Activated CD8-positive, alpha-beta memory T cell treated with anti-CD3 and anti-CD28 coated beads for 48 hours (primary cell): ENCODE measurements at places on chromosomes 5 and 9.

GRCh38 chr5:81105261-81105877, 127.8 kb upstream of the CKMT2 start:
- DNase-seq = no peak

DNA sequence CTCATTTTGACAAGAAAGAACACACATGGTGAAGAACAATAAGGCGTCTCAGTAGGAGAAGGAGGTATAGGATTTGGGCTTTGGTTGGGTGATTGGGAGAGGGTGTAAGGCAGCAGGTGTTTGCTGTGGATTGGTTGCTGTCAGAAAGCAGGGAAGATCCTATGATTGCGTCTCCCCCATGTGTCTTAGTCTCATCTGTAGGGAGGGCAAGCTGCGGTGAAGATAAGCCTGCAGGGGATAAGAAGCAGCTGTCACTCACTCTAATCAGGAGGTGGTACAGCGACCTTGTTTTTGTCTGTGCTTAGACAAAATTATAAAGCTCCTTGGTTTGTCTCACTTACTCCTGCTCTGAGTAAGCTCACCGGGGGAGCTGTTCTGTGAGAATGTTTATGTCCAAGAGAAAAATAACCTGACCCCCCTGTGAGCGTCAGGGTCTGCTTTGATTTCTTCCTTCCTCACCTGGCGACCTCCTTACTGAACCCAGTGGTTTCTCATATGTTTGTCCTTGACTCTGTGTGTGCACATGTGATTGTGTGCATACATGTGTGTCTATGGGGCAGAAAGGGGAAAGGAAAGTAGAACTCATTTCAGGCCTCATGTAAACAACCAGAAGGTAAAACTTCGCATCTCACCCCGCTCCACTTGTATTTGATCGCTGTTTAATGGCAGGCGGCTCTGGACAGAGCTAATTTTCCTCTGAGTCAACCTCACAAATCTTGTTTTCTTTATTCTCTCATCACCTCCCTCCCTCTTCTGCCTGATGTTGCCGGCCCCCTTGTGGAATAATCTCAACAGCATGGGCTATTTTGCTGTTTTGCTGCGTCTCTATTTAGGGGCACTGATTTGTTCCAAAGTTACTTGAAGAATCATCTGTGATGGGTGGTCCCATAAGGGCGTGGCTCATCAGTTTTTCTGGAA, 105.6 kb downstream of the TENT4A start:
- no peak for DNase-seq

- no peak for DNase-seq
These were observed 186.8 kb downstream of the SEMA5A start for GRCh38 chr5:9358961-9359685.

DNA sequence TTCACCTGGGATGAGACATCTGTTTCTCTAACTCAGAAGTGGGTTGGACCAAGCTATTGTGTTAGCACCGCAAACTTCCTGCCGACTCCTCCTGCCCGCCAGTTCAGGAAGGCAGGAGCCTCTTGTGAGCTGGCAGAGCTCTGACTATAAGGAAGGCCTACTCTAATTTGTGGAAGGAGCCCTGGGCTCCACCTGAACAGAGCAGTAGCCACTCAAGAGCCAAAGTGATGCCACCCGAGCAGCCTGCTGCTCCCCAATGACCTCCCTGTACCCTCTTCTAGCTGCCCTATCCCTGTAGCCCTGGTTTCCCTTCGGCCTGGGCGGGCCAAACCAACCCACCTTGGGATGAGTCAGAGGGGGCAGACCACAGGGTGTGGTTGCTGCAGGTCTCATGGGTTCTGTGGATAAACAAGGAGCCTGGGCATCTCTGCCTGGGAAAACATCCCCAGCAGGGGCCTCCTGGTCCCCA, 81.6 kb downstream of the PSD2 start:
- DNase-seq = no peak

GRCh38 chr9:131087354-131087893, 8.9 kb upstream of the AIF1L start:
- DNase-seq = no peak

DNA sequence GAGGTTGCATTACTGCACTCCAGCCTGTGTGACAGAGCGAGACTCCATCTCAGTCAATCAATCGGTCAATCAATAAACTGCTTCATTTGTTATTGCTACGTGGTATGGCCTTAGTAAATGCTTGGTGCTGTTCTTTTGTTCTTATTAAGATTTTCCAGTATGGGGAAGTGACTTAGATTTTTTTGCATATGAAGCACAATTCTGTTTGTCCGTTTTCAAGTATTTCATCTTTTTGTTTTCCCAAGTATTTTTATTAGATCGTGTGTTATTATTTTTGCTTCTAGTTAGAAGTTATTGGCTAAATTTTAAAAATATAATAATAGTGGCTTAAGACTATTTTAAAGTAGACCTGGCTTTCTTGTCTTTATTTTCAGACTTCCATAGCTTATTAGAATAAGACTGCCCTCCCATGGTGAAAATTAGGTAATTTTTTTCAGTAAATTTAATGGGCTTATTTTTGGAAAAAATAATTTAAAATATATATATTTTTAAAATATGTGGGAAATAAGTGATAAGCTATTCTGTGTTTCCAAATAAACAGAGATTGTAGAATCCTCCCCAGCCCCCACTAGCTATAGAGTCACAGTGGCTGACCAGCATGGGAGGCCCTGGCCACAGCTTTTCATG, 14.7 kb upstream of the OMD start:
- DNase-seq = no peak

GRCh38 chr5:135193213-135194125, 159.4 kb upstream of the PITX1 start:
- no peak for DNase-seq

- DNase-seq = no peak
These were observed 31.9 kb upstream of the SPARC start for GRCh38 chr5:151718646-151719045.

DNA sequence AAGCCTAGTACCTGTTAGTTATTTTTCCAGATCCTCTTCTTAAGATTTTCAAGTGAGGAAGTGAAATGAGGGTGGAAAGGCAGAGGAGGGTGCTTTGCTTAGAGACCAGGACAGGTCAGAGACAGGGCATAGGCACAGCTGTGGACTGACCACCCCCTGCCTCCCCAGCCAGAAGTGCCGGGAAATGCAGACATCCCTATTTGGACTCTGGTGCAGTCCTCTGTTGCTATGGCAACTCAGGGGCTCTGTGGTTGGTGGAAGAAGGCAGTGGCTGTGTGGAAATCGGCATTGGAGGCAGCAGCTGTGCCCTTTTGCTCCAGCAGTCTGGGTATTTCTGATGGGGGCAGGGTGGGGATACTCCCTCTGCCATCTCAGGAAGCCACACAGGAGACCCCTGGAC, 43.3 kb upstream of the NDFIP1 start:
- DNase-seq = no peak

GRCh38 chr9:76732341-76732958, 31.8 kb upstream of the PCA3 start:
- DNase-seq = no peak

DNA sequence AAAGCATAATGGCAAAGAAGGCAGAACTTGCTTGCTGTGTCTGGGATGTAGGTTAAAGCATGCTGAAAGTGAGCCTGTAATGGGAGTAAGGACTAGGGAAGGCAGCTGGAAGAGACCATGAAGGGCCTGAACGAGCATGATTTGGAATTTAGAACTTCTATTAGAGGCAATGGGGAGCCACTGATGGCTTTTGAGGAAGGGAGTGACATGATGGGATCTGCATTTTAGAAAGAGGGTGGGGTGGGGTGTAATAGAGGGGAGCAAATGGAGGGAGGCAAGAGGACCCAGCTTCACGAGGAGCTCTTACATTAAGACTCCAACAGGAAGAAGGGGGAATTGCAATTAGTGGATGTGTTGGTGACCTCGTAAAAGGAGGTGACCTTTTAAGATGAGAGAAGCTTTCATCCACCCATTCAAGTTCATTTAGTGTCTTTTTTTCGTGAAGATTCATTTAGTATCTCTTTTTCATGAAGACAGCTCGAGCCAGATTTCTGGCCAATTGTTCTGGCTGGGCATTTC, 13.6 kb upstream of the GABRP start:
- no peak for DNase-seq

DNA sequence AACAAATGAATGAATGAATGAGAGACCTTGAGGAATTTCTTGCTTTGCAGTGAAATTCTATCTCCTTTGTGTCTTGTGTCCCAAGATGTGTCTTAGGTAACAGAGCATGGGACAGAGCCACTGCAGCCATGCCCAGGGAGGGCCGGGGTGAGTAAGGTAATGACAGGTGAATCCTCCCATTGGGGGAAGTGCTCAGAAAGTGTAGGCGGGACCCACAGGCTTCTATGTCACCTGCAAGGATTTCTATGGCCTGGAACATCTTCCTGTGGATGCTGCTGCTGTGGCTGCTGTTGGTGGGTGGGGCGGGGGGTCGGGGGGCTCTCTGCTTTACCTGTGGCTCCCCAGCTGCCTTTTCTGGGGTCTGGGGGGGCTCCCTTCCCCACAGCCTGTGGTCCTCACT, 133.6 kb upstream of the IER5L start:
- DNase-seq = no peak

DNA sequence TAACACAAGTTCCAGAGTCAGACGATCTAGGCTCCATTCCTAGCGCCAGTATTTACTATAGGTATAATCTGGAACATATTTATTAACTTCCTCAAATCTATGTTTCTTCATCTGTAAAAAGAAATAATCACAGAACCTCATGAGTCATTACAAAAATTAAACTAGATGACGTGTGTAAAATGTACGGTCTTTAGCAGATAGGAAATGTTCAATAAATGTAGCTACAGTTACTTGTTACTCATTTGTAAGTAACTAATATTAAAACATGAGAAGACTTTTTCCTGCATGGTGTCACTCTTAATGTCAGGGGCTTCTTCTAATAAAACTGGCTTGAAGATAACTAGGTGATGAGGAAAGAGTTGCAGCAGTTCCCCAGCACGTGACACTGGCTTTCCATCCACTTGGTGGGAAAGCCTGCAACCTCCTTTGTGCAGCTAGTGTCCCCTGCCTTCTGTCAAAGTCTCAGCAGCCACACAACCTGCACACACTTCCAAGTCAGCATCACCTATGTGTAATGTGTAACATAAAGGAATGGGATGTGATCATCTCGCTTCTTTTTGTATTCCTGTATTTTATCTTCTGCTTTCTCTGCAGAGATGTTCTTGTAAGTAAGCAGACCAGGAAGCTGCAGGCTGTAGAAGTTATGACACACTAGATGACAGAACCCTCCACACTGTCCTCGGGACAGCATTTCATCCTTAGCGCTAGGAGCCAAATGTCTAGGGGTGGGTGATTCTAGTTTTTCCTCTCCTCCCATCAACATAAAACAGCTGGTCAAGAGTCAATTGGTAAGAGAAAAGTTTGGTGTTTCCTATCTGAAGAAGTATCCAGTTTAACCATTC, 1.8 kb upstream of the JAKMIP2 start:
- DNase-seq = no peak

- no peak for DNase-seq
These were observed 253.4 kb upstream of the ANKH start for GRCh38 chr5:15124871-15125568.

GRCh38 chr9:129353697-129354336, 175.8 kb upstream of the IER5L start:
- no peak for DNase-seq

DNA sequence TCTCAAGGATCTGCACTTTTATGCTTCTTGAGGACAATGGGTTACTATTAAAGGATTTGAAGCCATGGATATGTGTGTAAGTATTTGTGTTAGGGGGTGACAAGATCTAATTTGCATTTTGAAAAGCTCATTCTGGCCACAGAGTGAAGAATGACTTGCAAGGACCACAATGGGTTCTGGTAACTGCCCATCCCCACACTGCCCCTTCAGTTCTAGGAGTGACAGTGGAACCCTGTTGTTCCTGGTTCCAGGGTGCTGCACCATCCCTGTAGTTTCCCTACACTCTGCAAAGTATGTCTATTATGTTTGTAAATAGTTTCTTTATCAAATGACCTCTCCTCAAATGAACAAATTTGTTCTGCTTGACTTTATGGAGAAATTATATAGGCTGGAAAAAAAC, 9.7 kb upstream of the SPRY4 start:
- no peak for DNase-seq
